ENCODE measurements at places on chromosomes 16 and 17.

DNA sequence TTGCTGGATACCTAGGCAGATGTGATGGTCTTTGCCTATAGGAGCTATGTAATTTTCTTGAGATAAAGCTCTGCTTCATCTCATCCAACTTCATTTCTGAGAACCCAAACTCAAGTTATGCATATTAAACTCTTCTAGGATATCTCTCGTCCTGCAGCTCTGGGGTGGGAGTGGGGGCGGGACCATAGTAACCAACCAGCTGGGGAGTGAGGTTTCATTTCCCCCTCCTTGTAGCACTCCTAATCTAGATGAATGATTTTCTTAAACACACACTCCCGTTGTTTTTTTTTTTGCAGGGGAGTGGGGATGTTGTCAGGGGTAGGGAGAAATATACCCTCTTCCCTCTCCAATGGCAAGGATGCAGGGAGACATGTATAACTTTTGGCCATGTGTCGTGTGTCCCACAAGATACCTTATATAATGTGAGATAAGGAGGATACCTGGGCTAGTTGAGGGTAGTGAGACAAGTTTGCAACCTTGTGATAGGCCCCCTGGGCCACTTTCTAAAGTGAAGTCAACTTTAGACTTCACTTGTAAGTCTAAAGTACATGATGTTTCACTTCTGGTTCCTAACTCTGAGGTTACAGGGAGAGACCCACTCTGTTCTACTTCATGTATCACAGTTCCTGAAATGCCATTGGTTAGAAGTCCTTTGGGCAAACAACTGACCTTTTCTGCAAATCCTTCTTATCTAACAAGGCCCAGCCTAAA, 10.5 kb upstream of the HEATR6 start:
- DNase-seq, result no peak

DNA sequence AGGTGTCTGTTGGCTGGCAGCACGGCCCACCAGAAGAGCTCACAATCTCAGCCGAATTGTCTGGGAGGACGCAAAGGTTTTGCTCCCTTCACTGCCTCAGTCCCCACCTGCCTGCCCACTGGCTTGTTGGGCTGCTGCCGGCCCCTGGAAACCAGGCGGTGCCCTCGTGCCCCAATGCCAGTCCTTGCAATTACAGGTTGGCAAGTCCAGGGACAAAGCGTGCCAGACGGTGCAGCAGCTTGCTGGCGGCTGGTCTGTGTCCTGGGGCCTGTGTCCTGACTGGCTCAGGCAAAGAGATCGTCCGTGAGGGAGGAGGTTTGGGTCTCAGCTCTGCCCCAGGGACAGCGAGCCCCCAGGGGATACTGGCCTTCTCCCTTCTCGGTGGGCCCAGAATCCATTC, 24.6 kb upstream of the SPNS2 start:
- no peak for DNase-seq

DNA sequence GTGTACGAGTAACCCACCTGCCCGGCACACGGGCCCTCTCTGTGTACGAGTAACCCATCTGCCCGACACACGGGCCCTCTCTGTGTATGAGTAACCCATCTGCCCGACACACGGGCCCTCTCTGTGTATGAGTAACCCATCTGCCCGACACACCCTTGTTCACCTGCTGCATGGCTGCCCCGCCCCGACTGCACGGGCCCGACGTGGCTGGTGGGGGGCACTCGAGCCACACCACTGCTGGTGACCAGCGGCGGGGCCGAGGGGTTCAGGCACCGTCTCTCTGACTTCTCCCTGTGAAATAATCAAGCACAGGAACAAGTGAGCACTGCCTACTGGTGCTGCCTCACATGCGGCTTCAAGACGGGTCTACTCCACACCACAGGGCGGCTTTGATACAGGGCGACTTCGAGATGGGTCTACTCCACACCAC, 22.1 kb downstream of the MAP1LC3B start:
- DNase-seq, result no peak

GRCh38 chr17:73710095-73710592, 65.9 kb upstream of the SDK2 start:
- no peak for DNase-seq

- DNase-seq, result no peak
Observed at GRCh38 chr16:74752756-74753155, 21.9 kb downstream of the FA2H start.

DNA sequence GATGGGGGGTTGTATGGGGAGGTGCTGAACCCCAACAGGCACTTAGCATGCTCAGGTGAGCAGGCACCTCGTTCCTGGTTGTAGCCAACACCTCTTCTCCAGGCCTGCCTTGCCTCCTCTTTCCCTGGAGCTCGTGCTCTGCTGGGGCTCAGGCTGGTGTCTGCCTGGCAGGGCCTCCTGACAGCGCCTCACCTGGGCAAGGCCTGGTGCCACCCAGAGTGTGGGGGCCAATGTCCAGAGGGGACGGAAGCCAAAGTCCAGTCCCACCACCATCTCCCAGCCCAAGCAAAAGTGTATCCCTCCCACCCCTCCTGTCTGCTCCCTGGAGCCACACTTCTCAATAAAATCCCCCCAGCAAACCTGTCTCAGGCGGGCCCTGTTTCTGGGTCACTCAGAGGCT, 304.2 kb upstream of the TNRC6C start:
- DNase-seq, result no peak

GRCh38 chr17:70037498-70037897, 37.5 kb upstream of the KCNJ16 start:
- no peak for DNase-seq

- DNase-seq, result no peak
Observed at GRCh38 chr17:43676471-43676870, 14.7 kb upstream of the MEOX1 start.

GRCh38 chr16:2385190-2385836, 43.9 kb upstream of the CCNF start:
- DNase-seq, result no peak

- no peak for DNase-seq
Observed at GRCh38 chr16:89536886-89537548, 23.5 kb upstream of the RPL13 start.

DNA sequence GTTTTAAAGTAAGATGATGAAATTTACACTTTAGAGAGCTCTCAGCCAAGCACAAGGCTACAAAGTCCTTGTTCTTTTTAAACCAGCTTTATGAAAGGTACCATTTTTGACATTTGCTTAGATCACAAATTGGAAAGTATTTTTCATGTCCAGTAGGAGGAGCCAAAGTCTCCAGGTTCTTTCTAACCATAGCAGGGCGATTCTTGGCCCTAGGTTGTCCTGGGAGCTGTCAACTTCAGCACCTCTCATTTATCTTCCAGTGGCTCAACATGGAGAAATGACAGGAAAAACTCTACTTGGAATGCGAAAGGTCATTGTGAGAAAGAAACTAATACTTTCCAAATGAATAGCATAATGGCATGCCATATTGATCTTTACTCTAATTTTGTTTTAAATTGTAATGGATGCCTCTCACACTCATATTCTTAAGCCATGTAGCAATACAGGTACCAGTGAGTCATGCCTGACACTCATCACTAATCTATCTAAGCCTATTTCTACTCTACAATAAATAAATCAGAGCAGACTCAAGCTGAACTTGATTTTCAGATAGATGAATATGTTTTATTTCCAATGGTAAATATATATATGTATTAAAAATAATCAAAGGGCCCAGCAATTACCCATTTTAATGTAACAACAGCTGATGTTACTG, 919.1 kb upstream of the EEF2KMT start:
- no peak for DNase-seq

DNA sequence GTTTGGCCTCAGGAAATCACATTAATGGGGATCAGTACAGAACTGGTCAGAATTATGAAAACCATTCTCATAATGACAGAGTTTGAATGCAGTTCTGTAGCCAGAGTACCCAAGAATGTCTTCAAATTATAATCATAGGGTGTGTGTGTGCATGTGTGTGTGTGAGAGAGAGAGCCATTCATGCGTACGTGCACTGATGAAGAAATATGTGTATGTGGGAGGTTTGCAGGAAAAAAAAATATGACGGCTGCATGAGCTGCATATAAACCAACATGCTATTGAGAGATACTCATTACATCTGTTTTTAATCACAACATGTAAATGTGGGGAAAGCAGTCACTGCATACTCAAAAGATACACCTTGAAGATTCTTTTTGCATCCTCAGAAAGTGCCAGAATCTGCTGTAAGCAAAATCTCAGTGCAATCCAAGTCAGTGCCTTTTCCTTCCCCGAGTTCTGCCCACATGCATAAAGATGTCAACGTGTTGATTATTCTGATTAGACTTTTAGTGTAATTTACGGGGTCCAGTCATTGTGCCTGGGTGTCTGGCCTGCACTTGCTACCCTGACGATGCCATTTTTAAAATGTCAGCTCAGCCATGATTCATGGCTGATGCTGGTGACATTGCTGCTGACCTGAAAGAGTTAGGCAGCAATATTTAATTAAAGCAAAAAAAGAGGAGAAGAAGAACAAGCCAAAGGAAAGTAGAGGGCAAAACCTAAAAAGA, 378.7 kb upstream of the ZFHX3 start:
- DNase-seq, result no peak

- peak; percentile 41 for DNase-seq
Observed at GRCh38 chr17:77882481-77883212, 75.9 kb upstream of the TNRC6C start.

GRCh38 chr17:77120868-77121267, 19.9 kb upstream of the SEC14L1 start:
- DNase-seq, result no peak

DNA sequence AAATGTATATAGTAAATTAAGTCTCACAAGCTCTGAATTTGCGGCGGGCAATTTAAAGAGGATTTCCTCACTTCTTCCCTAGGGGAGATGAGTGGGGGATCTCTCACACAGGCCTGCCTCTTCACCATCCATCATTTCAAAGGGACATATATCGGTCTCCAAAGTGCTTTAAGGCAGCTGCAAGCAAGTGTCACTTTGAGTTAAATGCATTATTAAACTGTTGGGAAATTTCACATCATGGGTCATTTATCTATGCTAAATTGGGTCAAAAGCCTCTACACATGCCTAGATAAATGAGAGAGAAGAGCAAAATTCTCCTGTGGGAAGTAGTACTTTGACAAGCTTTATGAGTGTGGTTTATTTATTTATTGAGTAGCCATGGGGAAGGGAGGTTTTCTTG, 1106.1 kb upstream of the GOT2 start:
- DNase-seq, result no peak

DNA sequence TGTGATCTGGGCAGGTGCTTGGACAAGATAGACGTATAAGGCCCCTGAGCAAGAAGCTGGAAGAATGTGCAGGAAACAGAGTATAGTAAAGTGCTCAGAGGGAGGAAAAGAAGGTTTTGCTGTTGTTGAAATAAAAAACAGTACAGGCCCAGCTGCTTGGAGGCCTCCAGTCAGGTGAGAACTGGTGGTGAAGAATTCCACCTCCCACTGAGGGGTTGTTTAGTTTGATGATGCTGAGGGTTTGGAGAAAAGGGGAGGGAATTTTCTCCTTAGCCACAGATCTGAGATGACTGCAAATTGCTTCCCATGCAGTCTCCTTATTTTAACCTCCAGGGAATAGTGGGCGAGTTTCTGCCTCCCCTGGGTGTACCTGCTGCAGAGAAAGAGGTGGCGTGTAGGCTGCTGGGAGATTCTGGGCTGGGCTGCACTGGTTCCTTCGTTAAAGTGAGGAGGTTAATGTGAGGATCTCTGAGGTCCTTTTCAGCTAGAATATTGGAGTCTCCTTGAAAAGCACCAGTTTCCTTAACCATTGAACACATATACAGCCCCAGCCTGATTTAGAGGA, 25.8 kb downstream of the SMPD3 start:
- DNase-seq, result no peak

- DNase-seq, result no peak
Observed at GRCh38 chr16:48153774-48154173, 2.0 kb downstream of the ABCC12 start.

- no peak for DNase-seq
Observed at GRCh38 chr17:7654832-7655540, 4.3 kb downstream of the ATP1B2 start.
